ENCODE measurements at places on chromosomes 4 and X. TPM values are rescaled to one million over a fixed set of nuclear protein-coding genes. Genes with fewer than 3 reads are reported as not detected.

- no peak for DNase-seq
These were observed 50.3 kb downstream of the MED28 start for GRCh38 chr4:17664755-17665154.

- DNase-seq = no peak
These were observed 196.6 kb downstream of the IL1RAPL2 start for GRCh38 chrX:104762641-104763040.

DNA sequence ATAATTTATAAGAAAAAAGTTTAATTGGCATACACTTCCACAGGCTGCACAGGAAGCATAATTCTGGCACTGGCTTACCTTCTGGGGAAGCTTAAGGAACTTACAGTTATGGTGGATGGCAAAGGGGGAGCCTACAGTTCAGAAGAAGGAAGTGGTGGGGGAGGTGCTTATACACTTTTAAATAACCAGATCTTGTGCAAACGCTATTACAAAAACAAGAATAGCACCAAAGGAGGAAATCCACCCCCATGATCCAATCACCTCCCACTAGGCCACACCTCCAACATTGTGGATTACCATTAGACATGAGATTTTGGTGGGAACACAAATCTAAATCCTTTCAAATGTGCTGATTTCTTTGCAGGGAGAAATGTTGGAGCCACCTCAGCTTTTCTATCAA lies 287.7 kb downstream of the CPXCR1 start:
- DNase-seq = no peak

GRCh38 chrX:16114611-16115010 lies 8.8 kb upstream of the GRPR start:
- no peak for DNase-seq

PSMD10 gene
- polyA plus RNA-seq = 49.8 TPM

MRPL1 gene
- polyA plus RNA-seq = 11.5 TPM

MAGEA9B gene
- 11.0 TPM for polyA plus RNA-seq

MAGED2 gene
- polyA plus RNA-seq = 179 TPM
